ENCODE measurements at places on chromosomes 4 and X.
A peak's percentile ranks its signal among the peaks of the same experiment; 100 is the strongest.

DNA sequence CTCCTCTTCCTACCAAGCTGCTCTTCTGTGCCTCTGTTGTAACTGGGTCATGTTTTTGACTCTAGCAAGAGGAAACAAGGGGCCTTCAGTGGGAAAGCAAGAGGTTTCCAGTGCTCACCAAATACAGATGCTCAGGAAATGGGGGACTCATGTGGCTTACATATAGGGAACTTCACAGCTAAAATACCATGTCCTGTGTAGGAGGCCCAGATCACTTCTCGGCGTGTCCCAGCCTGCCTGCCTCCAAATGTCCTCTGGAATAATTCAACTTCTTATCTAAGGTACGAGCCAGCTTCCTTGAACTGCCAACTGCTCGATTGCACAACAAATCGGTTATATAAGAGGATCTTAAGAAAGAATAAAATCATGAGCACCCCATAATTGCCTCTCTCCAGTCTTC, 161.3 kb downstream of the KIT start:
- DNase-seq: no peak

GRCh38 chr4:94551643-94552564, 100.2 kb downstream of the PDLIM5 start:
- DNase-seq: peak; percentile 72

- DNase-seq: no peak
Measured at GRCh38 chr4:175066923-175067627, 148.9 kb downstream of the ADAM29 start.

DNA sequence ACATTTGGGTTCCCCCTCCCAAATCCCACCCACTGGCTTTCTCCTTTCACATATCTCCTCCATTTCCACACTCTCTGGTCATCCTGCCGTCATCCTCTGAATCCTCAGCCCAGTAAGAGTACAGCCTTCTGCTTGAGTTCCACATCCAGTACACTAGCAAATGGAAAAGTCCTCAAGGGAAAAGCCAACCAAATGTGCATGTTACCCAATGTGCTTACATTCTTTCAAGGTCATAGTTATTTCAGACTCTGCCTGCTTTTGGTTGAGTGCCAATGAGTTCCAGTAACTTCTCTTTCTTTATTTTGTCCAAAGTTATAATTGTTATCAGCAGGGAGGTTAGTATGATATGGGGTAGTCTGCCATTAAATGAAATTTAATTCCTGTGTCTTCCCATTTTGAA, 78.1 kb downstream of the SRPX start:
- peak; percentile 17 for DNase-seq

- DNase-seq: no peak
Measured at GRCh38 chrX:125673758-125674157, 354.1 kb downstream of the TEX13C start.

GRCh38 chrX:7139202-7140081, 8.1 kb upstream of the STS start:
- DNase-seq: peak; percentile 92

- DNase-seq: no peak
Measured at GRCh38 chr4:57494821-57495220, 384.6 kb upstream of the IGFBP7 start.

DNA sequence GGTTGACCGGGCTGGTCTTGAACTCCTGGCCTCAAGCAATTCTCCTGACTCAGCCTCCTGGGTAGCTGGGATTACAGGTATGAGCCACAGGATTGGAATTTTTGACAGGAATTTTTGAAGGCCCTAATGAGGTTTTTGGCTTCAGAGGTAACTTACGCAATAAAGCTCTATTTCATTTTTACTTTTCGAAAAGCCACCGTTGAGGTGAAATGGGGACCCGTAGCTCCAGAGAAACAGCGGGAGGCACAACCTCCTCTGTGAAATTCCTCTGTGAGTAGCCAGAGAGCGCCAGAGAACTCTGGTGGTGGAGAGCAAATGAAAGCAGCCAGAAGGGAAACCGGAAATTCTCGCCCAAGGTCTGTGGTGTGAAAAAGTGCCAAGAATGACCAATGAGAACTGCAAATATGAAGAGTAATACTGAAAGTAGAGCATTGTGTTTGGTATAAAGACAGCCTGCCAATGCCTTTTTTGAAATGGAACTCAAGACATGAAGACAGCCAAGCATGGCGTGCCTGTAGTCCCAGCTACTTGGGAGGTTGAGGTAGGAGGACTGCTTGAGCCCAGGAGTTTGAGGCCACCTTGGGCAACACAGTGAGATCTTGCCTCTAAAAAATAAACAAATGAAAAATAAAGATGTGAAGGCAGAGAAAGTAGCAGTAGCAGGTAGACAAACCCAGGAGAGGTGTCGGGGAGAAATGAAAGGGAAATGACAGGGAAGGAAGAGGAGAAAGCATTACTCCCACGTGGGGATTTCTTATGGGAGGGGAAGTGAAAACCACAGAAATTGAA, 33.0 kb upstream of the TMEM131L start:
- peak; percentile 83 for DNase-seq

- DNase-seq: peak; percentile 69
Measured at GRCh38 chrX:40154853-40155588, 57.3 kb upstream of the BCOR start.

- no peak for DNase-seq
Measured at GRCh38 chrX:106392346-106392745, 219.4 kb upstream of the RADX start.

GRCh38 chr4:183370786-183371185, 48.6 kb upstream of the CLDN24 start:
- no peak for DNase-seq

DNA sequence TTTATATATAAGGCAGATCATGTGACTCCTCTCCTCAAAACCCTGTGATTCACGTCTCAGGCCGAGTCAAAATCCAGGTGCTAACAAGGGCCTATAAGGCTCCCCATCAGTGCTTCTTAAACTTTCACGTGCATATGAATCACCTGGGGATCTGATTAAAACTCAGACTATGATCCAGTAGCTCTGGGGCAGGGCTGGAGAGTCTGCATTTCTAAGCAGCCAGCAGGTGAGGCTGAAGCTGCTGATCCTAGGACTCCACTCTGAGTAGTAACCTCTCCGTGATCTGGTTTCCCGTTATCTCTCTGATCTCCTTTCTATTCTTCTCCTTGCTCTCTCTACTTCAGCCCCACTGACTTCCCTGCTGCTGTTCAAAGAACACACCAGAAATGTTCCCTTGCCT, 252.4 kb upstream of the RPS6KA3 start:
- DNase-seq: no peak

- DNase-seq: no peak
Measured at GRCh38 chrX:118633530-118633929, 93.9 kb upstream of the IL13RA1 start.

GRCh38 chr4:138815811-138816210, 199.8 kb upstream of the NOCT start:
- DNase-seq: no peak

Data from EH (cell line).